ENCODE measurements at places on chromosomes 16 and 17.

DNA sequence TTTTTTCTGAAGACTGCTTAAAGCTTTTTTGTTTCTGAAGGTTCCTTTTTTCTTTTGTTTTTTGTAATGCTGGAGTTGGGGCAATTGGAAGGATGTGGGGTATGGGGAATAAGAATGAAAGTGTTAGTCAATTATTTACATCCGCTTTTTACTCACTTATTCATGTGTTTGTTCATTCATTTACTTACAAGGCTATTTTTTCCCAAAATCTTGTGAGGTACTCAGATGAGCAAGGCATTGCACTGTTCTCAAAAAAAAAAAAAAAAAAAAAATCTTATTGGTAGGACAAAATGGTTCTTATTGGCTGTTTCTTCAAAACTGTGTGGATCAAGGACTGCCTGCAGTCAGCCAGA is 55.7 kb downstream of the PLD6 start:
- no peak for DNase-seq

DNA sequence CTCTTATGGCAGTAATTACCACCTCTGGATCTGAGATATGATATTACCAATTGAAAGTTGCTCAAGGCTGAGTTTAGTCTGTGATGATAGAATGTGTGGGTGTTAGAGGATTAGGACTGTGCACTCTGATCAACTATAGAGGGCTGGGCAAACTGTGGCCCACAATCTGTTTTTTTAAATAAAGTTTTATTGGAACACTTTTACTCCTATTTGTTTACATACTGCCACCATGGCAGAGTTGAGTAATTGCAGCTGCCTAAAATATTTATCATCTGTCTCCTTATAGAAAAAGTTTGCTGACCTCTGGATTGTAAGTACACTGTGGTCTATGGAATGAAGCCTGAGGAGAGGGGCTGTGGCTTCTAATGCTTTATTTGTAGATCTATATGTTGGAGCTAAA is 71.5 kb upstream of the N4BP1 start:
- no peak for DNase-seq

- no peak for DNase-seq
Measured at GRCh38 chr17:47898241-47898640, 2.2 kb downstream of the SP2 start.

GRCh38 chr16:78538292-78538691 is 438.8 kb downstream of the WWOX start:
- no peak for DNase-seq
